Non-pigmented ciliary epithelial cell (primary cell): ENCODE measurements at places on chromosomes 7 and 10.

GRCh38 chr7:77825131-77825530, 26.6 kb downstream of the PHTF2 start:
- no peak for DNase-seq

DNA sequence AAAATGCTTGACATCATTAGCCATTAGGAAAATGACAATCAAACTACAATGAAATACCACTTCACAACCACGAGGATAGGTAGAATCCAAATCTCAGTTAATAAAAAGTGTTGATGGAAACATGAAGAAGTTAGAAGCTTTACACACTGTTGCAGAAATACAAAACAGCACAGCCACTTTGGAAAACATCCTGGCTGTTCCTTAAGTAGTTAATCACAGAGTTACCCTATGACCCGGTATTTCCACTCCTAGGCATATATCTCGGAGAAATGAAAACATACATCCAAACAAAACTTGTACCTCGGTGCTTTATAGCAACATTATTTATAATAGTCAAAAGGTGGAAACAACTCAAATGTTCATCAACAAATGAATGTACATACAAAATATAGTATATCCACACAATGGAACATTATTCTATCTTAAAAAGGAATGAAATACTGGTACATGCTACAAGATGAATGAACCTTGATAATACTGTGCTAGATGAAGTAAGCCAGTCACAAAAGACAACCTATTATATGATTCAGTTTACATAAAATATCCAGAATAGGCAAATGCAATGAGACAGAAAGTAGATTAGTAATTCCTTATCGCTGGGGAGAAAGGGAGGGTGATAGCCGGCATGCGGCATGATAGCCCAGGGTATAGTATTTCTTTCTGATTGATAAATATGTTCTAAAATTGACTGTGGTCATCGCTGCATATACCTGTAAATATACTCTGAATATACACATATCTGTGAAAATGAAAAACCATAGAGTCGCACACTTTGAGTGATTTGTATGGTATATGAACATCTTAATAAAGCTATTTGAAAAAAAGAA, 1.9 kb downstream of the VWDE start:
- DNase-seq = no peak

- DNase-seq = peak; percentile 68
Measured at GRCh38 chr7:90655566-90655965, 59.4 kb downstream of the CDK14 start.

- no peak for DNase-seq
Measured at GRCh38 chr7:2412587-2413201, 9.3 kb downstream of the CHST12 start.

- no peak for DNase-seq
Measured at GRCh38 chr7:3892686-3893085, 591.6 kb downstream of the SDK1 start.

- peak; percentile 91 for DNase-seq
Measured at GRCh38 chr10:69703766-69704630, 74.0 kb downstream of the FAM241B start.

DNA sequence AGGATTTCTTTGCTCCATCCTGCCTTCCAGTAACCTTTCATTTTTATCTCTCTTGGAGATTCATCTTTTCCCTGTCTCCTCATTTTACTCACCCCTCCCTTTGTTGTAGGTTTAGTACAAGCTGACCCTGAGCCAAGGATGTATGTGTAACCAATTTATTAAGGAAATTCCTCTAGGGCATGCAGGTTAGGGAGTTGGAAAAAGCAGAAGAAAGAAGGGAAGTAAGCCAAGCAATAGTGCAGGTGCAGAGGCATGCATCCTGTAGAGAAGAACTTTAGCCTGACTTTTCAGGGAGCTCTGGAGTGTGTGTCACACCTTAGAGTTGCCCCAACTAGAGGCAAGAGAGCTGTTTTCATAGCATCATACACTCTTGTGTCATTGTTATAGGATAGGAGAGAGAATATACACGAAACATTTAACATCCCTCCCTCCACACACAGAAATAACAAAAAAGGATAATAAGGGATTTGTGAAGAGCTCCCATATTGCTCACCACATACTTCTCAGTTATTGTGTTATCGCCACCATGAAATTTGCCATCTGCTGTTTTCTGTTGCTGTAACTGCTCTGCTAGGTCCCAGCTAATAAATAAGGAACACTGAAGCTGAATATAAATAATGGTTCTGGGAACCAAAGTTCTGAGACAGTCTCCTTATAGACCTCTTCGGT, 21.8 kb upstream of the SEMA3C start:
- DNase-seq = no peak

GRCh38 chr10:11516431-11516746, 95.1 kb downstream of the USP6NL start:
- DNase-seq = no peak

DNA sequence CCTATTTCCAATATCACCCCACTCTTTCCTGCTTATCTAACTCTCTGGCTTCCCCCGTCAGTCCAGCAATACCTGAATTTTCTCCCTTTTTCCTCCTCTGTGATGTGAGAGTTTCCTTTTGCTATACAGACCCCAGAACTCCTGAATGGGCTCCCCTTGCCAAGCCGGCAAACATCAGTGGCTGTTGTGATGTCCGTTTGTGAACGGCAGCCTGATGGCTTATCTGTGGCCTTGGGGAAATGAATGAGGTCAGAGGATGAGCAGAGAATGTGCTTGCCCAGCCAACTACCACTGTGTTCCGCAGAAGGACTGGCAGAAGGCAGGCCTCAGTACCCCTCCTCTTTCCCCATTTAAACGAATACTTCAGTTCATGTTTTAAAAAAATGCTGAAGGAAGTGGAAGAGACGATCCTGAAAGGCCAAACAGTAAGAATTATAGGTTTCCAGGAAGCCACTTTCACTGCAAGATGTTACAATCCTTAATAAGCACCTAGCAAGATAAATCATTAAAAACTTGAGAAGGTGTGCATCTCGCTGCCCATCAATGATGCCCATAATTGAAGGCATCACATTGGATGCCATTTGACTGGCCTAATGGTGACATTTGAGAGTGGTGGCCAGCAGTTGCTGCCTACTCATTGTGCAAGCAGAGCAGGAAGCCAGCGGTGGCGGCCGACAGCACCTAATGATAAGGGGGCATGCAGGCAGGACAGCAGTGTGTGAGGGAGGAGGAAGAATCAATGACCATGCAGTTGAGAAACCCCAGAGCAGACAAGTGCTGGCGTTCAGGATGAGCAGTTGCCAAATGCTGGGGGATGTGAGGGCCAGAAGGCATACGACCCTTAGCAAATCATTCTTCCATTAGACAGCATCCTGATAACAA, 31.5 kb downstream of the SLC18A2 start:
- no peak for DNase-seq

GRCh38 chr10:74947781-74948401, 121.5 kb downstream of the KAT6B start:
- DNase-seq = no peak

DNA sequence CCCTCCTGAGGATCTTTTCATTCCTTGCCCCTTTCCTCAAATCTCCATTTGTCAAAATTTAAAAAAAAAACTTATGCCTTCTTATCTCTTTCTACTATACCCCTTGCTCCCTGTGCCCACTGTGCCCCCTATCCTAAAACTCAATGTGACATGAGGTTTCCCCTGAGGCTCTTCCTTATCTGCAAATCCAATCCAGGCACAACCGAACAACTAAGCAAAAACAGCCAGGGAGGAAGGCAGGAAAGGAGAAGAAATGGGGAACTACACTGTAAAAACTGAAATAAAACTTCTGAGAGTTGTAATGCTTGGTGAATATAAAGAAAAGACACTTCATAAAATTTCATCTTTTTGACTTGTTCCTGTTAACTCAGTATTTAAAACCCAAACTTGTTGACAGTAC, 54.2 kb downstream of the CRPPA start:
- DNase-seq = no peak

- peak; percentile 59 for DNase-seq
Measured at GRCh38 chr7:100407285-100408180, 21.0 kb downstream of the ZCWPW1 start.

GRCh38 chr10:62512732-62513475, 138.7 kb downstream of the ZNF365 start:
- DNase-seq = no peak

DNA sequence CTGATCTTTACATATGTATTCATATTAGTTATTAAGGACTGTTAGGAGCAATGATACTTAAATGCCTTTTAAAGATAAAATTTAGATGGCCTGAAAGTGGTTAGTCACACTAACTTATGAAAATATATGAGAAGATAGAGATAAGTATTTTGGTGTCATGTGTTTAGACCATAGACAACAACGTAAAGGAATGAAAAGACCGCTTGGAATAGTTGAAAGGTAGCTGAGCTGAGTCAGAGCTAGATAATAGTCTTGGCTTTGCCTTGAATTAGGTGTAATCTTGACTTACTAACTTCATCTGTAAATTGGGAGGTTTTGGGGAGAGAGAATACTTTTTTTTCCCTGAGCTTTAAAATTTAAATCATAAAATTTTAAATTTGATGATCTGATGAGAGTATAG, 127.0 kb downstream of the LYZL1 start:
- DNase-seq = no peak

- DNase-seq = no peak
Measured at GRCh38 chr10:122998360-122998917, 10.2 kb downstream of the IKZF5 start.

GRCh38 chr10:103967448-103968071, 620 bp downstream of the SLK start:
- no peak for DNase-seq

GRCh38 chr7:90596671-90597562, 796 bp downstream of the CDK14 start:
- DNase-seq = no peak

DNA sequence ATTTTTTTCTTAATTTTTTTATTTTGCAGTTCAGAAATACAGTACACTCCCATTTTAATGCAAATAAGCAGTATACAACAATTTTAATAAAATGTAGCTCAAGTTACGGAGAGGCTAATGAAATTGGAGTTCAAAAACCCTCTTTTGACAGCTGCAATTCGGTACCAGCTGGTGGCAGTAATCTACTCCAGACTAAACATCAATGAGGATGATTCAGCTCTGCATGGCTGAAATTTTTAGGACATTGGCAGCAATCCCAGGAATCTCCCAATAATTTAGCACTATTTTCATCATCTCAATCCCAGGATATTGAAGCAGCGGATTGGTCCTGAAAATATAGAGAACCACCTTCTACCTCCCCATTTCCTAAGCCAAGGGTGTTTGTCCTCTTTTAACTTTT, 278.8 kb downstream of the CACNA2D1 start:
- peak; percentile 43 for DNase-seq

GRCh38 chr7:23938937-23939552, 229.0 kb downstream of the STK31 start:
- no peak for DNase-seq

GRCh38 chr7:129721068-129721467, 109.5 kb downstream of the NRF1 start:
- DNase-seq = no peak

GRCh38 chr7:98700533-98700932, 83.4 kb downstream of the NPTX2 start:
- no peak for DNase-seq

GRCh38 chr10:110868981-110869380, 2.7 kb upstream of the PDCD4 start:
- no peak for DNase-seq

- no peak for DNase-seq
Measured at GRCh38 chr7:67267914-67268313, 271.3 kb downstream of the TYW1 start.

- no peak for DNase-seq
Measured at GRCh38 chr10:121115154-121115553, 264.0 kb downstream of the WDR11 start.

DNA sequence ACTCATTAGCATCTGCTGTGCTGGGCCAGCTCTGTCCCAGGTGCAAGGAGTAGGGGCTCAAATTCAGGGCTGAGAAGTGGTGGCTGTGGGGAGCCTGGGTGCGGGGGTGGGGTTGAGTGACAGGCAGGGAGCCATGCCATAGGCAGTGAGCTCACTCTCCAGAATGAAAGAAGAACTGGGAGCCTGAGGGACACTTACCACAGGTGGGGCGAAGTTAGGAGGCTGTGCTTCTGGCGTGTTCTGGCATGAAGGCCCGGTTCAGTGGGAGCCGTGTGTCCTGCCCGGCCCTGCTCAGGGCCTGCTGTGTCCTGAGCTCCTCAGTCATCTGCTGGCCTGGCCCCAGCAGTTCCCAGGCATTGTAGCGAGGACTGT, 62.5 kb downstream of the MKI67 start:
- DNase-seq = no peak

- DNase-seq = no peak
Measured at GRCh38 chr7:158193446-158193845, 394.2 kb downstream of the PTPRN2 start.

DNA sequence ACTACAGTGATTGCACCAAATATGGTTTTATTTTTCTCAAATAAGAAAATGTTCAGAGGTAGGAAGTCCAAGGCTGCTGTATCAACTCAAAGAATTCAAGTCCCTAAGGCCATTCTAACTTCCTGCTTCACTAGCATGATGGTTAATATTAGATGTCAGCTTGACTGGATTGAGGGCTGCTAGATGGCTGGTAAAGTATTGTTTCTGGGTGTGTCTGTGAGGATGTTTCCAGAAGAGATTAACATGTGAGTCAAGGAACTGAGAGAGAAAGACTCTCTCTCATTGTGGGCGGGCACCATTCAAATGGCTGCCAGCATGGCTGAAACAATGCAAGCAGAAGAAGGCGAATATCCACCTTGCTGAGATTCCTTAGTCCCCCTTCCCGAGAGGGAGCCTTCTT, 77.4 kb upstream of the NRBF2 start:
- DNase-seq = no peak

DNA sequence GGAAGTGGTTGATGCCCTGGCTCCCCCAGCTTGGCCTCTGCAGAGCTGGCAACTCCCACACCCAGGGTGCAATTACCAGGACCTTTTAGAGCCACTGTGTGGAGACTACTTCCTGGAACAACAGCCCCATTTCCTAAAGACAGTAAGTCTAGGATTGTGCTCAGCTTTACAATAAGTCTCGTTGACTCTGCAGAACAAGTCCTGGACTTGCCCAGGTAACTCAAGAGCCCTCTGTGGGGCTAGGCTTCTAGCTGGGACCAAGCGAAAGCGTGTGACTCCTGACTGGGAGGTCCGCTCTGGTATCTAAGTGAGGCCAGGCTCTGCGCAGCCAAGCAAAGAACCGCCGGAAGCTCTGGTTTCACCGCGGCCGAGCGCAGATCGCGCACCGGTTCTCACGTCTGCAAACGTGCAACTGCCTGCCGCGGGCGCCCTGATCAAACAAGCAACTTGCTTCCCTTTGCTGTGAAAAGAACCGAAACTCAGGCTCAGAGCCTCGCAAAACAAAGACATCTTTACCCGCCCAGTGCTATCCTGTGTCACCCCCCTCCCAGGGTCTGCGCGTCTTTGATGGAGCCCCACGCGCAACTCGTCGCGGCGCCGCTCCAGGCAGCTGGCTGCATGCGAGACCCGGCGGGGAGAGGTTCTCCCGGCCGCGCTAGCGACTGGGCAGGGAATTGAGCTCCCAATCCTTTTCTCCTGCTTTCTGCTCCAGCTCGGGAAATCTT, 4.4 kb upstream of the PDLIM1 start:
- DNase-seq = no peak

DNA sequence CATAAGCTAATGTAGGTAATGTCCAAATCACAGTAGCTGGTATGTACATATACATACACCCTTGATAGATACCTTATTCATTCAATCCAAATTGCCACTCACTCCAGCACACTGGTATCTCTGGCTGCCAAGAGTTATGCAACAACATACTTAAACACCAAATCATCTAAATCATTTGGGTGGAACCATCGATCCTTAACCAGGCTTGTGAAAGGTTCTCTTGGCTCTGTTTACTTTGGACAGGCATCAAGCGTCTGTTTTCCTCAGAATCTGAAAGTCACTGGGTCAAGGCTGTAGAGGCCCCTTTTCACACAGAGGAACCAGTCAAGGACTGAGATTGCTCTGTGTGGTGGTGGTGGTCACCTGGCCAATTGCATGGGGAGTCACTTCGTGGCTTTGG, 24.6 kb downstream of the JAZF1 start:
- no peak for DNase-seq
